ENCODE measurements at places on chromosomes 3 and 15.

DNA sequence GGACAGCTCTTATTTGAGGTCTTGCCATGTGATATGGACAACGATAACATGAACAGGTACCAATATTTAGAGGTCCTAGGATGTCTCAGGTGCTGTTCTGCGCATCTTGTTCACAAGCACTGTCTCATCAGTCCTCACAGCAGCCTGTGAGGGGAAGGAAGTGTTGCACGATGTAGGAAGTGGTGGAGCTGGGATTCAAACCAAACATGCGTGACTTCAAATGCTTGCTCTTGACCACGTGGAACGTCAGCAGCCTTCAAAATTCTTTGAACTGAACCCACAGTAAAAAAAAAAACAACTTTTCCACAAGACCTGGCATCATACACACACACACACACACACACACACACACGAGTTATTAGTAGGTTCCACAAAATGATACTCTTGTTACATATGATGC lies 153.4 kb upstream of the SMAD3 start:
- no peak for DNase-seq

DNA sequence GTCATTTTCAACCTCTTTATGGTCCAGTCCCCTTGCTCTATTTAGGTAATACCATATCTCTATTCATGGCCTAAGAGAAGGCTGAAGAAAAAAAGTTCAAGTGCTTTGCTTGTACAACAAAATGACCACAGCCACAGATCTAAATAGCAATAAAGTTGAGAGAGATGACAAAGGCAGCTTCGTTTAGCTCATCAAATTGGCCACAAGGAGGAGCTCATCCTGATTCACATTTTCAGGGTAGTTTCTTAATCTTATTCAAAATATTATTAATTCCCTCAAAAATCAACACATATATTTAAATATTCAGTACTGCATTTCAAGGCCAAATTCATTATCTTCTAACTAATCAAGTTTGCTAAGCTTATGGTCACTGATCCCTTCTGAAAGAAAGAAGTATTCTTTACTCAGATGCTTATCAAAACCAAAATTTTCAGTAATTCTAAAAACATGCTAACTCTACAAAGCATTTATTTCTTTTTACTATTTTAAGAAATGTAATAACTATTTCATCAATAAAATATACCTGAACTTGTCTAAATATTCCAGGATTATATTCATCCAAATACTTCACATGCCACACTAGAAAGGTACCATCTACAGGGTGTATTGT lies 85.5 kb downstream of the DMXL2 start:
- DNase-seq = no peak

DNA sequence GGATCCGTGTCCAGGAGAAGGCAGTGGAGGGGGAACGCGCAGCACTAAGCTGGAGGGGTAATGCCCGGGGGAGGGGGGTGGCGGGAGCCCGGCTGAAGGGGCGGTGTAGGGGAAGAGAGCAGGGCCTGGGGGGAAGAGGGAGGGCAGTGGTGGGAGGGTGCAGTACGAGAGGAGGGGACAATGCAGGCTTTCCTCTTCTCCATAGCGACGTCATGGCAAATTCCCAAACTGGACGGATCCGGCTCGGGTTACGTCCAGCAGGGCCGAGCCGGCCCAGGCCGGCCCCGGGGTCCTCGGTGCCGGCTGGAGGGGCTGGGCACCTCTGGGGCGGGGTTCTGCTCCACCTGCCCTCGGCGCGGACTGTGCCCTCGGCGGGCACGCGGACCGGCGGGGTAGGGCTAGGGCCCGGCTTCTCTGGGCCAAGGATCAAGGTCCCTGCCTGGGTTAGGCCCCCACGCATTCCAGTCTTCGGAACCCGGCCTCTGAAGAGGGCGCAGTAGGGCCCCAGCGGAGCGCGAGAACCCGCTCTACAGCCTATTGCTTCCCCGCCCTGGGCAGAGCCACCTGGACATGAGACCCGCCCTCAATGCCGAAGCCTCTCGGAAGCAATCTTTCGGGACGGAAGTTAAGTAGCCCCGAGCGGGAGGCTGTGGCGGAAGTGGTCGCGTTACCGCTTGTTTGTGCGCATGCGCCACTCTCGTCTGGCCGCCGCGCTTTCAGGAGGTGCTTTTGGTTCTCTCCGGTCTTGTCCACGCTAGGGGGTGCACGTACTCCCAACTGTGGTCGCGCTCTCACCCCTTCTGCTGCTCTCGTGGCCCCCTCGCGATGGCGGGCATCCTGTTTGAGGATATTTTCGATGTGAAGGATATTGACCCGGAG lies 1.4 kb downstream of the POLR2H start:
- DNase-seq = peak; percentile 98

DNA sequence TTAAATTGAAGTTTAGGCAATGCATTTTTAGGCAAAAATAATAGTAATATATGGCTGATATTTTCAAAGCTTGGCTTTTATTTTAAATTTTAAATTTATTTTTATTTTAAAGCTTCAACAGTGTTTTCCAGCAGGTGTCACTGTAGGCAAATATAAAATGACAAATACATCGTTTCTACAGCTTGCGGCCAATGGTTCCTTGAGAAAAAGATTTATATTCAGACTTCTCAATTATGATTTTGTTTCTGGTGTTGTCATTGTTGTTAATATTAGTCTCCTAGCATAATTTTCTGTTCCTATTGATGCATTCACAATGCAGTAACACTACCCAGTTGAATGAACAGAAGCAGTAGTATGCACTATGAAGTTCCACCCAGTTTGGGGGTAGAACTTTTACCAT lies 220.7 kb upstream of the DNAJC19 start:
- DNase-seq = no peak

GRCh38 chr3:48564022-48564421 lies 441 bp upstream of the UCN2 start:
- DNase-seq = peak; percentile 77

DNA sequence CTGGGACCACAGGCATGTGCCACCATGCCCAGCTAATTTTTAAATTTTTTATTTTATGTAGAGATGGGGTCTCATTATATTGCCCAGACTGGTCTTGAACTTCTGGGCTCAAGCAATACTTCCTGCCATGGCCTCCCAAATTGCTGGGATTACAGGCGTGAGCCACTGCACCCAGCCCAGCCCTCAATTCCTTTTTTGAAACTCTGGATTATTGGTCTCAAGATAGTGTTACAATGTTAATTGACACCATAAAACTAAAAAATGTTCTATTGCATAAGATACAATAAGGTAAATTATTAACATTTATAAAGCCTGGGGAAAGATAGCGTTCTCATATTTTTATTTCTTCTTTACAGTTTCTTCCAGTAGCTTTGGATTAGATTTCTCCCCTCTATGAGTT lies 3.9 kb upstream of the NFKBIZ start:
- no peak for DNase-seq

DNA sequence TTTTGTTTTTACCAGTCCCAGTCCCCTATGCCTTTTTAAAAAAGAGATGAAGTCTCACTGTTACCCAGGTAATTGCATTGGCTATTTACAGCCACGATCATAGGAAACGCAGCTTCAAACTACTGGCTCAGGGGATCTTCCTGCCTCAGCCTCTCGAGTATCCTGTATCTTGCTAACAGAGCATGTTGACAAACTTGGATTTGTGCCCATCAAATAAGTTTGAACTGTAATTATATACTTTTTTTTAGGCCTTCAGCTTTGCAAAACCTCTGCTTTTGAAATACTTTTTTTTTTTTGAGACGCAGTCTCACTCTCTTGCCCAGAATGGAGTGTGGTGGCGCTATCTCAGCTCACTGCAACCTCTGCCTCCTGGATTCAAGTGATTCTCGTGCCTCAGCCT lies 3.0 kb upstream of the EDEM1 start:
- no peak for DNase-seq

GRCh38 chr3:10962481-10963036 lies 30.0 kb upstream of the SLC6A1 start:
- DNase-seq = no peak

- DNase-seq = no peak
These were observed 347.5 kb downstream of the CNTN4 start for GRCh38 chr3:2446146-2446545.

GRCh38 chr3:66398228-66399025 lies 102.4 kb downstream of the LRIG1 start:
- DNase-seq = no peak

DNA sequence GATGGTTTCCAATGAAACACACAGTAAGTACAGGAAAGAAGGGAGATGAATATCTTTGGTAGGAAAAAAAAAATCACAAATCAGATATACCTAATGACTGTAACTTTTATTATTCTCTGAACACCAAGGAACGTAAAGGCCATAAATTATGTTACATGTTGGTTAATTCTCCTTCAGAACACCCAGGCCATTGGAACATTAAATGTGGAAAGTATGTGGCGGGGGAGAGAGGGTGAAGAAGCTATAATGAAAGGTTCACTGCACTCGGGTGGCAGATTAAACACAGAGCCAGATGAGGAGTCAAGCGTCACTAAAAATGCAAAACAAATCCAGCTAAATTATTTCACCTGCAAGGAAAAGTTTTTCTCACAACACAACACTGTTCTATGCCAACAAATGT lies 193.8 kb downstream of the FHIT start:
- DNase-seq = no peak

DNA sequence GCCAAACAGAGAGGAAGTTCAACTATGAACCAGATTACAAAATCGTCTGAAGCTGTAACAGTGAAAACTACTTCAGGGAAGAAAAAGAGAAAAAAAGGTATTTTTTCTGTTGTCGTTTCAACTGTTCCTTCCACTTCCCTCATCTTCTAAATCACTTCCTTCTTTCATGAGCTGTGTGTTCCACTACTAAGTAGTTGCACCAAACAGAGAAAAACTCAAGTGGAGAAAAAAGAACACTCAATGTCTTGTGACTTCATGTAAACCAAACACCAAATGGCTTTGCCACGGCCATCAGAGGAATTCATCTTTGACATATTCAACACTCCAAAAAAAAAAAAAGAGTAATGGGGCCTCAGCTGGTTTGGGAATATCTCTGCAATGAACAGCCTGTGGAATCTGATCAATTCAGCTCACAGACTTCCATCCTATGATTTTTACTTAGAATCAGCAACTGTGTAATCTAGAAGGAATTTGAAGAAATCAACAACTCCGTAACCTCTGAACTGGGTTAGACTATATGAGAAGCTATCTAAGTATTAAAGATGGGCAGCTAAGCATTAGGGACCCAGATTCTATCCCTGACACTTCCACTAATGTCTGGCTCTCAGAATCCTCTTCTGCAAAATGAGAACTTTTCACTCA lies 47.5 kb upstream of the RNF7 start:
- no peak for DNase-seq

DNA sequence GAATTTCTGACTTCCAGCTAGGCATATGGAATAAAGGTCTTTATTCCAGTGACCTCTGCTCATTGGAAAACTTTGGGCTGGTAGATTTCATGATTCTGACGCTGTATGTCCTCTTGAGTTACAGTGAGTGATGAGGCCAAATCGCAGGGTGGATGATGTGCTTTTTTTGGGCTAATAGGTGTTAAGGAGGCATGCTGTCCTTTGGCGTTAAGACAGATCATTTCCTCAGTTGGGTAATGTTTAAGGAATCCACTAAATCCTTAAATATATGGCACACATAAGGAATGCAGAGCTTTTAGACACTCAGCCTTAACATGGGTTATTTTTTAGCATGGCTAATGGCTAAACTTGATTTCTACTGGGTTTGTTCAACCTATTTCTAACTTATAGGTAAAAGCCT lies 87.9 kb downstream of the LPP start:
- DNase-seq = no peak

DNA sequence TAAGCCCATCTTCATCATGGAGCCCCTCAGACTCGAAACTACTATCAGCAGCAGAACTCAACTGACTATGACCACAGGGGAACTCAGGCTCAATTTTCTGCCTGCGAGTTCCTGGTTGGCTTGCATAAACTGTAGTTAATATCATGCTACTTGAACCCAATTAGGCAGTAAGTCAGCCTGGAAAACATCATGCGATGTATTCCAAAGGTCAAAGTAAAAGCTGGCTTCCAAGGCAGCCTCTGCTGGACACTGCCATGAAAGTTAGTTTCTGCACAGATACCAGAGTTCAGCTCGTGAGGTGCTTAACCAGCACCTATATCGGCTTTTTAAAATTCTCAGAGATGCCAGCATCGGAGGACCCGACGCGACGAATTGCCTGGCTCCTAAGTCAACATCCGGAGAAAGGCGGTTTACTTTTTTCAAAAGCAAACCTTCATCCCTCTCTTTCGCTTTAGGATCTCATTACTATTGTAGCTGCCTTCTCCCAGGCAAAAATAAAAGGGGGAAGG lies 3.8 kb downstream of the ANP32A start:
- no peak for DNase-seq

GRCh38 chr3:107055181-107055942 lies 321.9 kb upstream of the CCDC54 start:
- DNase-seq = no peak

DNA sequence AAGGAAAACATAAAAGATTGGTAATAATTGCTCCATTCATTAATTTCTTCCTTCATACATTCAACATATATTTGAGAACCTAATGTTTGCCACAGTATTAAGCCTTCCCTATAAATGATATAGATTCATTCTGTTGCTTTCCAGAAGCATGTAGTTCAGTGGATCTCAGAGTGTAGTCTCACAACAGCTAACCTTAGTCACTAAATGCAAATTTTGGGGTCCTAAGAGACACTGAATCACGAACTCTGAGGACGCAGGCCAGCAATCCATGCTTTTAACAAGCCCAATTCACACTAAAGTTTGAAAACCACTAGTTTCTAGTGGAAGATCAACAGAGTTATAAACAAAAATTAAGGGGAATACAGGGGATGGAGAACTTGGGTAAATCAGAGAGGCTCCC lies 7.2 kb upstream of the AQR start:
- no peak for DNase-seq

DNA sequence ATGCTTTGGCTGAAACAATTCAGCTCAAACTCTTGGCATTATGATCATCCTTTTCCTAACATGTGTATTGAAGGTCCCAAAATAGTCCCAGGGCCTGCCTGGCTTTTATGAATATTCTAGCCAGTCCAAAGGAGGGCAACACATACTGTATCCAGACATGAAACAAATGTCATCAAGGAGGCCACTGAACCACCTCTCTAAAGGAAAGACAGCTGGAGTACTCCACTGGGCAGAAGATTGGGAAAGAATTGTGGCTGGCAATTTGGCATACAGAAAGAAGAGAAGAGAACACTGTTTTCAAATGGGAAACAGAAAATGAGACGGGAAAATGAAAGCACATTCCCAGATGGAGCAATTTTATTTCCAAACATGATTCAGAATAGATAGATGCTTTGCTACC lies 80.6 kb downstream of the NCEH1 start:
- no peak for DNase-seq

- DNase-seq = no peak
These were observed 6.5 kb downstream of the OR5K4 start for GRCh38 chr3:98359993-98360675.

DNA sequence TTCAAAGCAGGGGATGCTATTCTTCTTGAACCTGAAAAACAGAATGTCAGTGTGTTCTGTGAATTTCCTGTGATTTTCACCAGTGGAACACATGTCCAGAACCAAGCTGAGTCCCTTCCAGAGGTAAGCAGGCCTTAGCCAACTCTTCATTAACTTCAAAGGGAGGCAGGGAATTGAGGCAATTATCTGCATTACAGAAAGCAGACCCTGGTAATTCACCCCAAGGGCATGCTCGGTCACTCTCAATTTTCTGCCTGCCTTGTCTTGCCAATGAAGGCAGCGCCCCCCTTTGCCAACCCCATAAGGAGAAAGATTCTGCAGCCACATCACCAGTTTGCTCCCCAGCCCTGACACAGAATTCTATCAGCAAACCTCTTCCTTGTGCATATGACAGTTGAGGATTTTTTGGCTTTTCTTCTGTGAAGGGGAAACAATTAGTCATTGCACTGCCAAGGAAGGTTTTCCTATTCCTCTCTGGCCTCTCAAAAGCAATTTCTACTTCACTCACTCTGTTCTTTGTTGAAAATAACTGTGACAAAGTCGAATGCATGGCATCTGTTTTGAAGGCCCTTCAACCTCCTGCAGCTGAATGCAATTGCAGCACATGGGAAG lies 85.3 kb downstream of the HHLA2 start:
- no peak for DNase-seq
